ENCODE measurements at places on chromosomes 7 and 10.
A peak's percentile ranks its signal among the peaks of the same experiment; 100 is the strongest.

GRCh38 chr10:93875032-93875358 lies 18.8 kb upstream of the SLC35G1 start:
- DNase-seq = no peak

DNA sequence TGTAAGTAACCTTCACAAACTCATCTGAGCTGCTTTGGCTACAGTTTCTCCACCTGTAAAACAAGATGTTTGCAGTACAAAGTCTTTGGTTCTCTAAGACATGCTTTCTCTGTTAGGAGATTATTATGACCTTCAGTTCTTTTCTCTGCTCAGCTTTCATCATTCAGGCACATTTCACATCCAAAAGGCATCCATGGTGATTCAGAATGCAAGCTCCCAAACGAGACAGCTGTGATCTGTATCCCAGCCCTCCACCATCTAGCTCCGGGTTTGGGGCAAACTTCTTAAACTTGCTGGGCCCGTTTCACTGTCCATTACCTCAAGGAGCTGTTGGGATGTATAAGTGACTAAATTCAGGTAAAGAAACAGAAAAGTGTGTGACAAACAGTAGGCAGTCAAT lies 95.8 kb upstream of the COL1A2 start:
- no peak for DNase-seq

DNA sequence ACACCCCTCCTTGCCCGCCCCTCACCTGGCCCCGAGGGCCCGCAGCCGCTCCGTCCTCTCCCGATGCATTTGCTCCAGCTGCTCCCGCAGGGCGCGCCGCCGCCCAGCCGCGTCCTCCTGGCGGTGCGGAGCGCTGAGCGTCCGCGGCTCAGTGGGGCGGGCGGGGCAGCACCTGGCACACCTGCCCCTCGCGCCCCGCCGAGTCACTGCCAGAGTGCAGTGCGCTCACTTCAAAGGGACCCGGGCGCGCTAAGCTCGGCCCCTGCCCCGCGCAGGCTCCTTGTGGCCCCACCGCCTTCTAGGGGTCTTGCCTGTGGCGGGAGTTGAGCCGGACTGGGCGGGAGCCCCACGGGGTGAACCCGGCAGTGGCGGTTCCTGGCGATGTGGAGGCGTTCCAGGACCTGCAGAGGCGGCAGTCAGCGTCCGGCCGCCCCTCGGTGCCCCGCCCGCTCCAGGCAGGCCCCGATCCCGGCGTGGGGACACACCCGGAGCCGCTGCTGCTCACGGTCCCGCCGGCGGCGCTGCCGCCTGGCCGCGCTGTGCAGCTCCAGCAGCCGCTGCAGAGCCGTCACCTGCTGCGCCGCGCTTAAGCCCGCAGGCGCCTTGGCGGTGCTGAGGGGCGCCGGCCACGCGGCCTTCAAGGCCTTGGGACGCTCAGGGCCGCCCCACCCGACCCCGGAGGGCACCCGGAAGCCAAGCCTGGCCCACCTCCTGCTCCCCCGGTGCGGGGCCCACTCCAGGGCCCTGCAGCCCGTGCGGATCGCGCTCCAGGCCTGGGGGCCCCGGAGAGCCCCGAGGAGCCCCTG lies 6.7 kb downstream of the ATP6V1F start:
- DNase-seq = peak; percentile 84

DNA sequence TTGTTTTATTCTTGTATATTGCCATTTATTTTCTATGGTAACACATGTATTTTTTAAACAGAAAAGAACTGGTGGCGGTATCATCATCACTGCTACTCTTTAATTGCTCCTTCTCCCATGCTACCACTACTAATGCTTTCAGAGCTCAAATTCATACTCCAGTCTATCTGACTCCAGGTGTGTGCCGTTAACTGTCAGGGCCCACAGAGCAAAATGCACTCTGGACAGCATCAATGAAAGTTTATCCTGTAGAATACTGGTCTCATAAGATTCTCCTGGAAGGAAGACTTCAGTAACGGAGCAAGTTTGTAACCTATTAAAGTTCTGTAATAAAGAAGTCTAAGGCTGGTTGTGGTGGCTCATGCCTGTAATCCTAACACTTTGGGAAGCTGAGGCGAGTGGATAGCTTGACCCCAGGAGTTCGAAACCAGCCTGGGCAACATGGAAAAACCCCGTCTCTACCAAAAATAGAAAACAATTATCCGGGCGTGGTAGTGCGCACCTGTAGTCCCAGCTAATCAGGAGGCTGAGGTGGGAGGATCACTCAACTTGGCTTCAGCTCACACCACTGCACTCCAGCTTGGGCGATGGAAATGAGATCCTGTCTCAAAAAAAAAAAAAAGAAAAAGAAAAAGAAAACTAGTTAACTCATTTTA lies 18.4 kb downstream of the ZNRF2 start:
- no peak for DNase-seq

DNA sequence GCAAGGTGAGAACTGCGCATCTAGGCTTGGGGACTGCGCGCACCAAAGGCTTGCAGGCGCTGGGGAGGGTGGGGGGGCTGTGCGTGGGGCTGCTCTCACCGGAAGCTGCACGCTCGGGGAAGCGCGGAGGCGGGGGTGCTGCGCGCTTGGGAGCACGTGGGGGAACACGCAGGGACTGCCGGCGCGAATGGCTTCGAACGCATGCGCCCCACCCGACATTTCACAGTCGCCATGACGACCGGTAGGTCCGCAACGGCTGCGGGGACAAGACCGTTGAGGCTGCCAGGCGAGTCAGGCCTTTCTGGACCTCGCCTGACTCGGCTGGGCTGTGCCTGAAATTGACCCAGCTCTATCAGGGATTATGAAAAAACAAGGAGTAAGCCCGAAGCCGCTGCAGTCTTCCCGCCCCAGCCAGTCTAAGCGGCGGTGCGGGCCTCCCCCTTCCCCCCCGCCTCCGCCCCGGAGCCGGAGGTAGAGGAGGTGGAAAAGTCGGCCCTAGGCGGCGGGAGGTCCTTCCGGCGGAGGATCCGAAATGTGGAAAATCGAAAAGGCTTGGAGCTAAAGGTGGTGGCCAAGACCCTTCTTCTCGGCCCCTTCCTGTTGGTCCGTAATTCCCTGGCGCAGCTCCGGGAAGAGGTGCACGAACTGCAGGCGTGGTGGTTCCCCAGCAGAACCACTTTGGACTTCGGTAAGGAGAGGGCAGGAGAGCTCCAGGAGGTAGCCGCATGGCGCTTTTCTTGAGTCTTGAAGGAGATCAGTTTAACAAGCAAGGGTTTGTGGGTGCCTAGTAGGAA lies 34.9 kb upstream of the STEAP1 start:
- peak; percentile 2 for DNase-seq

DNA sequence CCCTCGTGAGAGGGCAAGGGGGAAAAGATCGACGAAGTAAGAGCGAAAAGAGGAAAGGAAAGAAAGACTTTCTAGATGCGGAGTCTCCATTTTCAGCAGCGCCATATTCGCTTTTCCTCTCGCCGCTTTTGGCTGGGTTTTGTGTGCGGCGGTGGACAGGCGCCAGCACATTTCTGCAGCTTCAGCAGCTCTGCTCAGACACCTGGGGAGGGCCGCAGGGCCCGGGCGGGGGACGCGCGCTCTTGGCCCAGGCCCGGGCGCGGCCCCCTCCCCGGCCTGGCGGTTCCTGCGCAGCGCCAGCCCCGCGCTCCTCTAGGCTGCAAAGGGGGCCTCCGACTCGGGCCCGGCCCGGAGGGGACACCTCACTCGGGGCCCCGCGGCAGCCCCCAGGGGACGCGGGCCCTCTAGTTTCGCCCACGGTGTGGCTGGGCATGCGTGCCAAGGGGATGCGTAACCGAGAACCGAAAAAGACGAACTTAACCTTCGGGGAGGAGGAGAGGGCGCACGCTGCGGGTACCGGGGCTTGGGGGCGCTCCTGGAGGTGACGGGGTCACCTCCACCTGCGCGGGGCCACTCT lies 34.5 kb upstream of the EBLN1 start:
- peak; percentile 68 for DNase-seq

GRCh38 chr10:103534621-103535498 lies 41.4 kb downstream of the NEURL1 start:
- no peak for DNase-seq

- no peak for DNase-seq
Observed at GRCh38 chr7:1251796-1252539, 19.3 kb downstream of the UNCX start.

GRCh38 chr10:35367107-35367859 lies 31.0 kb downstream of the CCNY start:
- DNase-seq = no peak

DNA sequence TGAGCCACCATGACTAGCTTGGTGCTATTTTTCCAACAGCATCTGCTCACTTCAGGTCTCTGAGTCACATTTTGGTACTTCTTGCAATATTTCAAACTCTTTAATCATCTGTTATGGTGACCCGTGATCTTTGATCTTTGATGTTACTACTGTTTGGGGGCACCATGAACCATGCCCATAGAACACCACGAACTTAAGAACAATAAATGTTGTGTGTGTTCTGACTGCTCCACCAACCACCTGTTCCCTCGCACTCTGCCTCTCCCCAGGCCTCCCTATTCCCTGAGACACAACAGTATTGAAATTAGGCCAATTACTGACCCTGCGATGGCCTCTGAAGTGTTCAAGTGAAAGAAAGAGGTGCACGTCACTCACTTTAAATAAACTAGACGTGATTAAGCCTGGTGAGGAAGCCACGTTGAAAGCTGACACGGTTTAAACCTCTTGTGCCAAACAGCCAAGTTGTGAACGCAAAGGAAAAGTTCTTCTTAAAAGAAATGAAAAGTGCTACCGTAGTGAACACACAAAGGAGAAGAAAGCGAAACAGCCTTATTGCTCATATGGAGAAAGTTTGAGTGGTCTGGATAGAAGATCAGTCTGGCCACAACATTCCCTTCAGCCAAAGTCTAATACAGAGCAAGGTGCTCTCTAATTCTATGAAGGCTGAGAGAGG lies 27.2 kb upstream of the ATP6V0A4 start:
- no peak for DNase-seq

- DNase-seq = no peak
Observed at GRCh38 chr10:121831237-121831636, 96.6 kb downstream of the ATE1 start.

- DNase-seq = no peak
Observed at GRCh38 chr7:43309706-43310022, 197.2 kb downstream of the HECW1 start.

GRCh38 chr7:148750442-148751355 lies 52.0 kb downstream of the CUL1 start:
- DNase-seq = no peak

DNA sequence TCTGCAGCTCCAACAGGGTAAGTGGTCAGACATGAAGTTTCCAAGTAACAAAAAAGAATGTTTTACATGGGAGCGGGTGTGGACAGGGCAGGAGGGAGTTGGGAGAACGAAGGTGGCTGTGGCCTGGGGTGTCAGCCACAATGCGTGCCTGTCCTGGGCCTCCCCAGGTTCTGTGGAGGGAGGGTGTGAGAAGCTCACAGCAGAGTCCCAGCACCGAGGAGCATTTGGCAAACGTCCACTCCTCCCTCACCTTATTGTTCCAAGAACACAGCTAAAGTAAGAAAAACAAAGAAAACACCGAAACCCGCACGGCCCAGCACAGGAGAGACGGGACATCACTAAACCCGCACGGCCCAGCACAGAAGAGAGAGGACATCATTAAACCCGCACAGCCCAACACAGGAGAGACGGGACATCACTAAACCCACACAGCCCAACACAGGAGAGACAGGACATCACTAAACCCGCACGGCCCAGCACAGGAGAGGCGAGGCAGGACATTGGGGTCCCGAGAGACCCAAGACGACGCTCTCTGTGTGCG lies 226.4 kb downstream of the MAD1L1 start:
- DNase-seq = no peak

- DNase-seq = no peak
Observed at GRCh38 chr10:122271076-122271475, at the start of gene BTBD16. Gene BTBD16 (plus strand): TSS chr10:122271296. CDS start chr10:122275082, 3,786 bp downstream.

GRCh38 chr10:16745061-16745460 lies 72.2 kb downstream of the RSU1 start:
- no peak for DNase-seq

Data from GM20000 (cell line).